ENCODE measurements at places on chromosomes 2 and 18. TPM values are rescaled to one million over a fixed set of nuclear protein-coding genes. Genes with fewer than 3 reads are reported as not detected.
A peak's percentile ranks its signal among the peaks of the same experiment; 100 is the strongest.

GRCh38 chr2:155815851-155816250 is 516.7 kb downstream of the NR4A2 start:
- no peaks in the 10 kb centered on the region for H3K36me3 ChIP-seq
- no peak overlapping the region for H3K27ac ChIP-seq
- no peaks in the 10 kb centered on the region for H3K27me3 ChIP-seq
- no peak overlapping the region for H3K4me3 ChIP-seq

SAG gene
- not detected for total RNA-seq

SKOR2 gene
- total RNA-seq, result not detected

DNA sequence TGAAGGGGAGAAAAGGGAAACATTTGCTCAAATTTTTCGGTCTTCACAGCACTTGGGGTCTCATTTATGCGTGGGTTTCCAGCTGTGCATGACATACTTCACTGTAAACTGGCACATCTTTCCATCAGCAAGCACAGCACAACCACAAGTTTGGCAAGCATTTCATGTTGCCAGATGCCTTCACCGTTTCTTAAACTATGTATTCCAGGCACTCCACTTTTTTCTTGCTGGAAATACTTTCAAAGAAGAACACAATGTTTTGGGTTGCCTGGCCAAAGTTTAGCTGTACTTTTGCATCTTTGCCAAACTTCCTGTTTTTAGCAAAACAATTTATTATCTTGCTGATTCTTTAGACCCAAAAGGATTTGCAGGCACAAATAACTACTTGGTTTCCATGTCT is 194.6 kb upstream of the MEIS1 start:
- no peak for DNase-seq
- no peaks in the 10 kb centered on the region for H3K36me3 ChIP-seq
- H3K4me1 ChIP-seq, result no peaks in the 10 kb centered on the region
- no peak overlapping the region for H3K4me3 ChIP-seq

DNA sequence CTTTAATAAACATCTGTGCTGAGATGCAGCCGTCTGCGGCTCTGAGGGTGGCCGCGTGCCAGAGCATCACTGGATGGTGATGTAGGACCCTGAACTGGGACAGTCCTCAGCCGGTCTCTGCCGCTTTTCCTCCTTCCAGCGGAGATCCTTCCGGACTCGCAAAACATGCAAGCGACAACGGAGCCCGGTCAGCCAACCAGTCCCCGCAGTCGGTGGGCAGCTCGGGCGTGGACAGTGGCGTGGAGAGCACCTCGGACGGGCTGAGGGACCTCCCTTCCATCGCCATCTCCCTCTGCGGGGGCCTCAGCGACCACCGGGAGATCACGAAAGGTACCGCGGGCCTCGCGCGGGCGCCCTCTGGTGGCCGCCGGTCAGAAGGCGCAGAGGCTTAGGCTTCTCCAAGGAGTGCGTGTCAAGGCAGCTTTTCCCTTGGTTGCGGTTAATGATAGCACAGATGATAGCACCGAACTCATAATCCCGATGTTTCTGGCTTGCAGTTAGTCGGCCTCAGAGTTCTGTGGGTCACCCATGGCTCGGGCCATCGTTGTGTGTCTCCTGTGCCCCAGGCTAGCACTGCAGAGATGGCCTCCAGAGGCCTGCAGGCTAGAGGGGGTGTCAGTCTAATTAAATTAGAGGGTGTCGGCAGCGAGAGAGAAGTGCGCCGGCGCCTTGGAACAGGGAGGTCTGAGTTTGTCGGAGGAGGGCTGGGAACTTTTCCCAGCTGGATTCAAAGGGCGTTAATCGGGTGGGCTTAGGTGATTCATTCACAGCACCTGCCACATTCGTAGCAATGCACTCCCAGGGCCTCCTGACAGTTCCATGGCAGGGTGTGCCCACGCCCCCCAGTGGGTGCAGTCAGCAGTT is 38.5 kb downstream of the LPIN1 start:
- H3K27me3 ChIP-seq, result no peaks in the 10 kb centered on the region
- H3K36me3 ChIP-seq, result peaks cover 96% of the 10 kb centered on the region
- peaks cover 4% of the 10 kb centered on the region for H3K4me1 ChIP-seq
- no peak overlapping the region for H3K4me3 ChIP-seq
- H3K27ac ChIP-seq, result no peak overlapping the region

- H3K36me3 ChIP-seq, result no peaks in the 10 kb centered on the region
- no peak overlapping the region for H3K4me3 ChIP-seq
- no peaks in the 10 kb centered on the region for H3K4me1 ChIP-seq
- no peaks in the 10 kb centered on the region for H3K27me3 ChIP-seq
- DNase-seq, result no peak
- H3K27ac ChIP-seq, result no peak overlapping the region
Measured at GRCh38 chr2:154882725-154883124, 184.2 kb downstream of the KCNJ3 start.

DNA sequence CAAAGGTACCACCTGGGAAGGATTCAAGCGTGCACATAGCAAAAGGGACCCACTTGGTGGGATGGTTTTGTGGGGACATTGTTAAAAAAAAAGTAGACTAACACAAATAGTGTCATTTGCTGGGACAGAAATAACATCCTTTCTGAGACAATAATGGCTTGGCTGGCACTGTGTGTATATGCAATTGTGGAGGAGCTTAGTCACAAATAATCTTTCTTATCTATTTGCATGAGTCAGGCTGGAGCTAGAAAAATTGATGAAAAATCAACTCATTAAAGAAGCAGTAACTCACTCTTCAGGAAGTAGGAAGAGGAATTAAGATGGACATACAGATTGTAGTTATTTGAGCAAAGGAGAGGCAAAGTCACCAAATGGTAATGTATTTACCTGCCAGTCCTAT is 29.5 kb upstream of the ITGB6 start:
- no peak for DNase-seq
- no peaks in the 10 kb centered on the region for H3K36me3 ChIP-seq
- peaks cover 16% of the 10 kb centered on the region for H3K27me3 ChIP-seq
- no peaks in the 10 kb centered on the region for H3K4me1 ChIP-seq

DNA sequence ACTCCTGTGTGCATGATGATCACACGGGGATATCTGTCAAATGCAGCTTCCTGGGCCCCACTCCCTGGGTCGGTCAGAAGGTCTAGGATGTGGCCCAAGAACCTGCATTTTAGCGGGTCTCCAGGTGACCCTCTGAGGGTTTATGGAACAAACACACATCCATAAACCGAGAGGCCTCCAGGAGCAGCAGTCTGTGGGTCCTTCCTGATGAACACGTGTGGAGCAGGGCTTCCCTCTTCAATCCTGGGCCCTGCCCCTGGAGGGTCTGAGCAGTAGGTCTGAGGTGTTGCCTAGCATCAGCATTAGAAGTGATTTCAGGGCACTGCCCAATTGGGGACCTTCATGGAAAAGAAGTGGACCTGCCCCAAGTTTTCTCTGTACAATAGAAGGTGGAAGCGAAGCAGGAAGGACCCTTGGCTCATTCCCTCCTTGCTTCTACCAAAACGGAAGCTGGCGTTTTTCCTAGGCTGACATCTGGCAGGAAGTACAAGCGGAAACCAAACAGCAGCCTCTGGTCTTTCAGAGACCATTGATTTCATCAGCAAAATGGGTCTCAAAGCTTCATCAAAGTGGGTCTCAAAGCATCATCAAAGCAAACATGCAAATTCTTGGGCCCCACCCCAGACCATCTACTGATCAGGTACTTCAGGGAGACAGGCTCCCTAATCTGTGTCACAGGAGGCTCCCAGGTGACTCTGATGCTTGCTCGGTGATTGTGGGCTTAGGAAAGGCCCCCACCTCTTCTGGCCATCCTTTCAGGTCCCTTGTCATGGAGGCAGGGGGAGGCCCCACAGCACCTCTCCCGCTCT is 30.7 kb downstream of the INO80C start:
- H3K27me3 ChIP-seq, result no peaks in the 10 kb centered on the region
- H3K27ac ChIP-seq, result no peak overlapping the region
- H3K4me3 ChIP-seq, result no peak overlapping the region

- H3K4me1 ChIP-seq, result no peaks in the 10 kb centered on the region
- no peak overlapping the region for H3K27ac ChIP-seq
- DNase-seq, result no peak
Measured at GRCh38 chr2:43321446-43321845, 95.0 kb upstream of the ZFP36L2 start.

ARL6IP6 gene
- 15.8 TPM for total RNA-seq

GRCh38 chr2:178199334-178199733 is 5.0 kb downstream of the OSBPL6 start:
- peaks cover 13% of the 10 kb centered on the region for H3K4me1 ChIP-seq
- peaks cover 49% of the 10 kb centered on the region for H3K27me3 ChIP-seq
- DNase-seq, result no peak
- H3K4me3 ChIP-seq, result no peak overlapping the region
- H3K27ac ChIP-seq, result no peak overlapping the region

GRCh38 chr2:37344453-37345361 is at the start of gene QPCT:
Gene QPCT (plus strand): TSS chr2:37344630. CDS start chr2:37344732, 102 bp downstream.
- H3K4me1 ChIP-seq, result peaks cover 25% of the 10 kb centered on the region
- H3K4me3 ChIP-seq, result peak within 1 kb of the TSS; percentile 82
- H3K27me3 ChIP-seq, result peaks cover 18% of the 10 kb centered on the region
- peak; percentile 33 for DNase-seq
- H3K27ac ChIP-seq, result peak within 1 kb of the TSS; percentile 80

DNA sequence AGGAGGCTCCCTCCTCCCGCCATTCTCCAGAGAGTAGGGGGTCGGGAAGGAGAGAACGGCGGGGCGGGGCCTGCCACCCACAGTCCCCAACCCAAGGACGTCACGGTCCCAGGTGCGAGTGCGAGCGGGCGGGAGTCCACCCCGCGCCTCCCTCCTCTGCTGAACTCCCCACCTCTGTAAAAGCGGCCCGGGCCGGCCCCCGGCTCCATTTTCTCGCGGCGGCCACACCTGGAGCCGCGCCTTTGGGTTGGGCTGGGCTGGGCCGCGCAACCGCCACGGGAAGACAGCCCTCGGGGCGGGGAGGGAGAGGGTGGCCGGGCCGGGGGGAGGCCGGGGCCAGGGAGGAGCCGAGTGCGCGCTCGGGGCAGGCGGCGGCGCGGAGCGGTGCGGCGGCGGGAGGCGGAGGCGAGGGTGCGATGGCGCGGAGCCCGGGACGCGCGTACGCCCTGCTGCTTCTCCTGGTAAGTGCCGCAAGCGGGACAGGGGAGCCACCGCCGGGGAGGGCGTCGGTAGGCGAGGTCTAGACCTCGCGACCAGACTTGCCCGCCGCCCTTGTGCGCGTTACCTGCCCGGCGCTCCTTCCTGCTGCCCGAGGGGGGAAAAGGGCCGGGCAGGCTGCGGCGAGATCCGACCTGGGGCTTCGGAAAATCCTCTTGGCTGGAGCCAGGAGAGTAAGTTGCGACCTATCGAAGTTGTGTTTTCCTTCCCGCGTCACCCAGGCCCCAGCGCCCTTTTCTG is at the start of gene DSG2:
Gene DSG2, plus strand, starts transcription at position 342 of the 738 bp plus-strand sequence. Its CDS starts 75 bp downstream, at position 417.
- peaks cover 39% of the 10 kb centered on the region for H3K27me3 ChIP-seq
- no peaks in the 10 kb centered on the region for H3K36me3 ChIP-seq
- H3K4me1 ChIP-seq, result peaks cover 8% of the 10 kb centered on the region
- no peak within 1 kb of the TSS for H3K27ac ChIP-seq

DNA sequence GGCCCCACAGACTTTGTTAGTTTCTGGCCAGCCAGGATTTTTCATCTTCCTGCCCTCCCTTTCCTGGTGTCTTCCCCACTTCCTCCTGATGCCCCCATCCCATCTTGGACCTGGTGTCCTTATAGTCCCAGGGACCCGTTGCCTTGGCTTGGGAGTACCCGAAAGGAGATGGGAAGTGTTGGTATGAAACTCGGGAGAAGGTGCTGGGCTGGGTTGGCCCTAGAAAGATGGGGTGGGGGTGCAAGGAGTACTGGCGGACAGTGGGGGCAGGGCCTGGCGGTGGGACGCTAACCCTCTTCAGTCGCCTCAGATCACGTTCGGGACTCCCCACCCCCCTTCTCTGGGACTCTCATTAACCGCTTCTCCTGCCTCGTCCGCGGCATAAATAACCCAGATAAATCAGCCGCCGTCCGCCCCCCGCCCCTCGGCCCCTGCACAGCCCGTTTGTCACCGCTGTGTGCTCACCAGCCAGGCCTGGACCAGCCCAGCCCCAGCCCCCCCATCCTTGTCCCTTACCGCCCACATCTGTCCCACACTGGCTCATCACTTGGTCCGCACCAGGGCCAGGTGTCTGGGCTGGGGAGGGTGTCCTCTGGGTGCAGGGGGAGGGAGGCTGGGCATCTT is 3.7 kb upstream of the ASIC4 start:
- no peak overlapping the region for H3K27ac ChIP-seq
- peak overlapping the region; percentile 40 for H3K4me3 ChIP-seq
- peaks cover 28% of the 10 kb centered on the region for H3K36me3 ChIP-seq

LDAH gene
- 16.7 TPM for total RNA-seq

DNA sequence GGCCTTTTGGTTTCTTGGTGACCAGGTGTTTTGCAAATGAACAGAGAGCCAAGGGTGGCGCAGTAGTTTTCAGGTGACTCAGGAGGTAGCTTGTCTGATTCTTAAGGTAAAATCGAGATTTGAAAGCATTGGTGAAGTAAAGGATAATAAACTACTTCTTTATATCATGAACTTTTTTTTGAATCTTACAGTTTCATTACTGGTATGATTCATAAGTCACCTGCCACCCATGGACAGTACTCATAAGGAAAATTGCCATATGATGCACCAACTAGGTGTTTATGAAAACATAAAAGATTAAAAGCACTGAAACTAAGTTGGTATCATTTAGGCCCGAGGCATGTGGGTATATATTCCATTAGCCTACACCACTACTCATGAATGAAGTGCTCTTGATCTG is 84.1 kb upstream of the MGAT5 start:
- H3K27ac ChIP-seq, result no peak overlapping the region
- no peaks in the 10 kb centered on the region for H3K27me3 ChIP-seq
- no peaks in the 10 kb centered on the region for H3K36me3 ChIP-seq
- DNase-seq, result no peak
- peaks cover 34% of the 10 kb centered on the region for H3K4me1 ChIP-seq

DNA sequence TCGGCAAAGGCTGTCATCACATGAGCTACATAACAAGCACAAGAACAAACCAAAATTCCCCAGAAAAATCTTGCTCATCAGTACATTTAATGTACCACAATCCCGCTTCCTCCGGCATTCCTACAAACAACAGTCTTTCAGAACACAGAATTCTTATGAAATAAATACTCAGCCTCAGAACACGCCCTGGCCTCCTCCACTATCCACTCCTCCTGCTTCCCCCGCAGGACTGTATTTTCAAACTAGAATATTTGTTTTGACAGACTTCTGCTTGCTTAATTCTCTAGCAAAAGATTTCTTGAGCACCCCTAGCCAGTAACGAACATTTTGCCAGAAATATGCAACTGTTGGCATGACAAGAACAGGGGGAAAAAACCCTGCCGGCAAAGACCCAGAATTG is 131.2 kb downstream of the THADA start:
- peaks cover 13% of the 10 kb centered on the region for H3K36me3 ChIP-seq
- no peaks in the 10 kb centered on the region for H3K27me3 ChIP-seq
- H3K4me1 ChIP-seq, result peaks cover 15% of the 10 kb centered on the region
- no peak for DNase-seq

GRCh38 chr2:35428548-35428947 is 927.0 kb upstream of the CRIM1 start:
- H3K36me3 ChIP-seq, result no peaks in the 10 kb centered on the region
- no peak for DNase-seq
- H3K4me3 ChIP-seq, result no peak overlapping the region

ACADL gene
- not detected for total RNA-seq

- no peaks in the 10 kb centered on the region for H3K4me1 ChIP-seq
- no peaks in the 10 kb centered on the region for H3K36me3 ChIP-seq
- no peak for DNase-seq
- H3K27me3 ChIP-seq, result peaks cover 8% of the 10 kb centered on the region
- no peak overlapping the region for H3K27ac ChIP-seq
Measured at GRCh38 chr18:35917043-35917442, 55.4 kb upstream of the RMP24 start.
